Trophoblast cell (in vitro differentiated cells and primary cell): ENCODE measurements at places on chromosomes 7 and 10.
A peak's percentile ranks its signal among the peaks of the same experiment; 100 is the strongest.

DNA sequence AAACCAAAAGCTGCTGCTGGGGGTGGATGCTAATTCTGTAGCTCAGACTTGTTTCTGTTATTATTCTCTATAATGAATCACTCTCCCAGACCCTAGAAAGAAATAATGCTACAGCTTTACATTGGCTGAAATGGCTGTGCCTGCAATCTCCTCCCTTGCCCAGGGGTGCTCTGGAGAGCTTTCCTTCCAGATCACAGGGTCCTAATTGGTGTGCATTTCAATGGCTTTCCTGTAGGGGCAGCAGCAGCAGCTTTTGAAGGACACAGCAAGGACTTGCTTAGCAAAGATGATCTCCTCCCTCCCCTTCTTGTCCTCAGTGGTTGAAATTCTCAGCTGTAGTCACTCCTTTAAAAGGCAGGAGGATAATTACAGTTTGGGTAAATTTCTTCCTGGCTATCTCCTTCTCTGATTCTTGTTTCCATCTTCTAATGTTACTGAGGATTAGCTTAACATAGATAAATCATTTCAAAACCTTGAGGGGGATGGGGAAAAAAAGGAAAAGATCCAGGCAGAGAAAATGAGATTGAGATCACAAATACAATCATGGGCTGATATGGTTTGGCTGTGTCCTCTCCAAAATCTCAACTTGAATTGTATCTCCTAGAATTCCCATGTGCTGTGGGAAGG is 120.2 kb upstream of the CTTNBP2 start:
- DNase-seq = no peak

GRCh38 chr7:135650831-135651573 is 11.3 kb upstream of the STMP1 start:
- DNase-seq = peak; percentile 52

- peak; percentile 66 for DNase-seq
Measured at GRCh38 chr10:75111907-75112679, 637 bp downstream of the SAMD8 start.

- DNase-seq = no peak
Measured at GRCh38 chr10:121854809-121855445, 72.9 kb downstream of the ATE1 start.

DNA sequence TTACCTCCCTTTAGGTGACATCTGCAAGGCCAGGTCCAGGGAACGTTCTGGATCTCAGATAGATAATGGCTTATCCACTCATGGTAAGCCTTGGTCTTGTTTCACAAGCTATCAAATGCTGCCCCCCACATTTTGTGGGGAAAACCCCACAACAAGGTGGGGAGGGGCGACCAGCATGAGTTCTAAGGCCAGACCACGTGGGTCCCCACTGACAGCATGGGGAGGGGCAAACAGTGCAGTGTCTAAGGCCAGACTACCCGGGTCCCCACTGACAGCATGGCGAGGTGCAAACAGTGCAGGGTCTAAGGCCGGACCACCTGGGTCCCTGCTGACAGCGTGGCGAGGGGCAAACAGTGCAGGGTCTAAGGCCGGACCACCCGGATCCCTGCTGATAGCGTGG is 102.8 kb downstream of the DIP2C start:
- no peak for DNase-seq

- peak; percentile 46 for DNase-seq
Measured at GRCh38 chr10:69217119-69217754, 2.9 kb upstream of the HKDC1 start.

GRCh38 chr10:60940446-60940845 is 3.5 kb downstream of the RHOBTB1 start:
- DNase-seq = no peak

DNA sequence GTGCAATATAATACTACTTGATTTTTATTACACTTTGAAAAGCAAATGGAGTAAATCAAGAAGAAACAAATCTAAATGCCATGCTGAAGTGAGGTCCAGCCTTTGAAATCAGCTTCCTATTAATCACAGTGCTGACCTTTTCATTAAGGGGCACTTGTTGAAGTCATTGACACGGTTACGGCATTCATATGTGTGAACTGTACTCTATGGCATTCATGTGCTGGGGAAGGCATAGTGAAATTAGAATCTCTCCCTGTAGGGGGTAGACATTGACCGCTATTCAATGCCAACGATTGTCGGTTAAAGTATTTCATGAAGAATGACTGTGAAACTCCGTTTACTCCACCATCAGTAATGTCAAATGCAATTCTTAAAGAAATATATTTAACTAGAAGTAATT is 296.1 kb upstream of the SEMA3A start:
- peak; percentile 1 for DNase-seq

DNA sequence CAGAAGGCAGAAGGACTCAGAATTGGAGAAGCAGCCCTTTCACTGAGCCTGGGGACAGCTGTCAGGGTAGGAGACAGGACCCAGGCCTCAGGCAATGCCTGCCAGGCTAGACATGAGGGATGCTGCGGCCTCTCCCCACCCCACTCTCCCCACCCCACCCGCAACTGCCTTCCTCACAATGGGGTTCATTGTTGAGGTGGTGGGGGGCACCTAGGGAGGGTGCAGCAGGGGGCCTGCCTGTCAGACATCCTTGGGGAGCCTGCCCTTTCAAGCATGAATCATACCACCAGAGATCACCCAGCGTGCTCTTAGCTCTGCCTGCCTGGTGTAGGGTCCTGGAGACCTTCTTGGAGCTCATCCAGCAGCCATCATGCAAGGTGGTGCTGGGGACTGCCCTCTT is at the start of gene C10orf62:
Gene C10orf62, plus strand, starts transcription at position 243 of the 400 bp plus-strand sequence. CDS start 177 bp downstream, outside the sequence.
- no peak for DNase-seq

GRCh38 chr7:36600869-36601530 is 123.3 kb downstream of the AOAH start:
- no peak for DNase-seq

- no peak for DNase-seq
Measured at GRCh38 chr10:51171946-51172345, 97.7 kb downstream of the PRKG1 start.

GRCh38 chr10:127153181-127153580 is 43.2 kb downstream of the INSYN2A start:
- DNase-seq = no peak

- DNase-seq = no peak
Measured at GRCh38 chr7:1855725-1856160, 185.7 kb downstream of the ELFN1 start.

- DNase-seq = no peak
Measured at GRCh38 chr7:42856605-42856987, 55.3 kb downstream of the C7orf25 start.
